ENCODE measurements at places on chromosomes 7 and 10.

- DNase-seq, result no peak
These were observed 174.6 kb upstream of the KLF6 start for GRCh38 chr10:3959370-3960325.

GRCh38 chr7:100893318-100893895 is 2.3 kb downstream of the ACHE start:
- DNase-seq, result no peak

GRCh38 chr7:19116121-19117090 is 1.0 kb downstream of the TWIST1 start:
- DNase-seq, result no peak

- DNase-seq, result no peak
These were observed 65.9 kb downstream of the CLIP2 start for GRCh38 chr7:74355091-74355490.

DNA sequence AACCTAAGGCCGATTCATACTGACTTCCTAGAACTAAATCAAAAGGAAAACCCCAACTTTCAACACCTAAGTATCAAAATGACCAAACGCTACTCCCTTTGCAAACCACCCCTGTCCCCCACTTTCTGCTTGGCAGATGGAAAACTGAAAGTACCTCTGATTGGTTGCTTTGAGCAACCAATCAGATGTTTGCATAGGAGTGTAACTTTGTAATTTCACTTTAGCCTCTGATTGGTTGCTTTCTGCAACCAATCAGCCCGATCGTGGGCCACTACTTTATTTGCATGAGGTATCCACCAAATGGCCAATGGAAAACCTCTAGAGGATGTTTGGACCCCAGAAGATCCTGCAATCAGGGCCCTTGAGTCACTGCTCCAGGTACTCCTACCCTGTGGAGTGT is 12.3 kb upstream of the SNX10 start:
- no peak for DNase-seq

- peak; percentile 68 for DNase-seq
These were observed 5.0 kb upstream of the ANKRD61 start for GRCh38 chr7:6026011-6026819.

DNA sequence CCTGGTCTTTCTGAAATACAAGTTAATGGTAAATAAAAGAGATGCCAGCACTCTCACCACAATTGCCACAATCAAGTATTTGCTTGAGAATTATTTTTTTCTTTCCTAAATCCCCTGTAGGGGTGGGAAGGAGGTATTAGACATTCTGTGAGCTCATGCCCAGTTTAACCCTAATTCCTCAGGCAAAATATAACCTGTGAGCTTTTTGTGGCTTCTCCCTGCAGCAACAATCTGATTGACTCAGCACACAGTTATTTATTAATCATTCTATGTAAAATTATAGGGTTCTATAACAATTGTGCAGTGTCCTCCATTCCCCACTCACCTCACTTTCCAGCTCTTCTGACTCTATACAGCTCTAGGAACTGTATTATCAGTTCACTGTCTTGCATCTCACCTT is 66.3 kb downstream of the GLI3 start:
- no peak for DNase-seq

DNA sequence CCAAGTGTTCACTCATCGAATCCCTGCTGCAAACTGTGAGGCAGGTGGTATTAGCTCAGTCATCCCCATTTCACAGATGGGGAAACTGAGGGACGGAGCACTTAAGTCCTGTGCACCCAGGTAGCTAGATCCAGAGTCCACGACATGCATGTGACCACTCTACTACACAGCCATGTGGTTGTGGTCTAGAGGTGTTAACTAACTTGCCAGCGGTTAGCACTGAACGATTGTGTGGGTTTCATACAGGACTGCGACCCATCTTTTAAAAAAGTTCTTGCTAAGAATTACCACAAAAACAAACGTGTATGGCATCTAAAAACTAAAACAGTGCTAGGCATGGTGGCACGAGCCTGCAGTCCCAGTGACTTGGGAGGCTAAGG is 16.1 kb upstream of the ABCC2 start:
- DNase-seq, result no peak

DNA sequence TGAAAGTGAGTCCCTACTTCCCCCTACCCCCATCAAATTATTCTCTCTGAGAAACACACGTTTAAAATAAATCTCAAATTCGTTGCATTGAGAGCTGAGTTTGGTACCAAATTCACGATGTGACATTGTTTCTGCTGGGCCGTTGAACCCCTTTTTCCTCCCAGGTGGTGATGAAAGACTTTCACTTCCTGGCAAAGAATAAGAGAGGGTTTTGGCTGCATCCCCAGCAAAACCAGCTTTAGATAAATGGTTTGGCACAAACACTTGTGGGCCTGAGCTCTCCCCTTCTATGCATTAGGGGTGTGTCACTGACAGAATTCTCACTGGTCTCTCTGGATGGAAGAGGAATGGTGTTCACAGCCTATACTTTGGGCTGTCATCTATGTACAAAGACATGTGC is 8.8 kb upstream of the DNTT start:
- DNase-seq, result no peak

DNA sequence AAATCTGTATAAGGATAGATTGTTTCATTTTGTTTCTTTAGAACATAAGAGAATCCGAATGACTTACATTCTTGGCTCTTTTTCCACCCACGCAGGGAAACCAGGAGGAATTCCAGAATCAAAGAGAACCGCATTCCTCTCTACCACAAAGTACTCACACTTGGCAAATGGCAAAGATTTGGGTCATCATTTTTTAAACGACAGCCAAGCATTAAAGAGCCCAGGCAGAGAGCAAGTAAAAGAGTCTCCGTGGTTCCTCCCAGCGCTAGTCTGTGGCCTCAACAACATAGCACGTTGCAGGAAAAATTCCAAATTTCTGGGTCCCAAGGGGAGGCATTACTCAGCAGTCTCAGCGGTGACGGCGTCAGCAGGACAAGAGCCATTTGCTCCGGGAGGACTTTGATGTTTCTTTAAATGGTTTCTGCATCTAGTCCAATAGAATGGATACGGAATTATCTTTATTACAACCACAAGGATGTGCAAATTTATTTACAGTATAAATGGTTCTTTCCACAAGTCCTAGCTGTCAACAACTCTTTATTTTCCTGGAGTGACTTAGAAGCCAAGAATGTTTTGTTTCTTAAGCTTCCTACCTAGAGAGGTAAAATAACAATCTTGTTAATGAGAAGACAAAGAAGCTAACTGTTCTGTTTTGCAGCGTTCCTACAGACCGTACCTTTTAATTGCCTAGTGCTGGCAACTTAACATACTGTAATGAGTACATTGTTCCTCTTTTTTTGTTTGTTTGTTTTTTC is 232.5 kb downstream of the SKIDA1 start:
- no peak for DNase-seq

GRCh38 chr10:46541017-46541661 is 15.3 kb downstream of the GPRIN2 start:
- no peak for DNase-seq

GRCh38 chr10:60801522-60801921 is 23.2 kb downstream of the CDK1 start:
- DNase-seq, result no peak

GRCh38 chr10:75170215-75170614 is 40.4 kb upstream of the VDAC2 start:
- no peak for DNase-seq

GRCh38 chr7:13639396-13639795 is 350.1 kb downstream of the ETV1 start:
- no peak for DNase-seq

- DNase-seq, result no peak
These were observed 143.4 kb upstream of the LSM8 start for GRCh38 chr7:118040562-118040961.

- no peak for DNase-seq
These were observed 70.1 kb downstream of the IMMP2L start for GRCh38 chr7:111492234-111492633.

GRCh38 chr10:110775020-110775375 is 96.7 kb upstream of the PDCD4 start:
- no peak for DNase-seq

GRCh38 chr10:111100198-111100597 is 23.4 kb downstream of the ADRA2A start:
- DNase-seq, result no peak

DNA sequence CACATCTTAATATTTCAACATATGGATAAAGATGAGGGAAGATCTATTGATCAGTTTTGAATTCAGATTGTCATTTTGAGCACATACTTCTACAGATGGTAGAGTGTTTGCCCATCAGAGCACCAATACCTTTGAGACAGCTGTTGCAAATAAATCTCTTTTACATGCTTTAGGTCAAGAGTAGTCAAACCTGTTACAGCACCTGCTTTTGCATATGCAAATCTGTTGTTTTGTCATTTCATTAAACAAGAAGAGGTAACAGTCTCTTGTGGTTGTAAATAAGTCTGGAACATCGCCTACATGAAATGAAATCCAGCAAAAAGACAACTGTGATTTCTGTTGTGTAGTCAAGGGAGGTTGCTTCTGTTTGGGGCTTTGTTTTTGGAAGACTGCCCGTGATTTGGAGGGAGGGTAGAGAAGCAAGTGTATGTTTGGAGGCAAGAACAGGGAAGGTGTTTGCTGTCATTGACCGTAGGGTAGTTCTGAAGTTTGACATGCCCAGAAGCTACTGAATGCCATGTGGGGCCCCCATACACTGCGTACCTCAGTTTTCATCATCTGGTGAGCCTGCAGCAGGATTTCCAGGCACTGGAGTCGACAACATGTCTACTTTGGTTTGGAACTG is 233.6 kb upstream of the PPP1R3A start:
- no peak for DNase-seq

DNA sequence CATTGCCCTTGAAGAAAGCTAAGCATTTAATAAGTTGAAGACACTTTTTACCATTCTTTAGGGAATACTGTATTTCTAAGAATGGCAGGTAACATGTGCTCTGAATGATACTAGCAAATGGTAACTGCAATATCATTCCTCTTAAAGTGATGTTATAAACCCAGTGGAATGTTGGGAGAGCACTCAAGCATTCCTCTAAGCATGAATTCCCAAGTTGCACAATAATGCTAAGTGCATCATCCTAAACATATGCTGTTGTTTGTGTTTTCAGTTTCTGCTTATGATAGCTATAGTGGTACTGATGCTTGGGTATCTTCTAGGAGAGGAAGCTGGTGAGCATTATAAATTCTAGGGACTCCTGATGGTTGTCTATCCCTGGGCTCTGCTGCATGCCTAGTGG is 673.9 kb downstream of the PHTF2 start:
- DNase-seq, result no peak

DNA sequence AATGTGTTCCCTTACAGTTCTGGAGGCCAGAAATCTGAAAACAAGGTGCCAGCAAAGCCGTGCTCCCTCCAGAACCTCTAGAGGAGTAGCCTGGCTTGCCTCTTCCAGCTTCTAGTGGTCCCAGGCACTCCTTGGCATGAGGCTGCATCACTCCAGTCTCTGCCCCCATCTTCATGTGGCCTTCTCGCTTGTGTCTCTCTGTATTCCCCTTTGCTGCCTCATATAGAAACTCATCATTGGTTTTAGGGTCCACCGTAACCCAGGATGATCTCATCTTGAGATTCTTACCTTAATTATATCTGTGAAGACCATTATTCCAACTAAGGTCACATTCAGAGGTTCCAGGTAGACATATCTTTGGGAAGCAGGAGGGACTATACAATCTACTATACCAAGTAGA is 182.4 kb downstream of the SKIDA1 start:
- no peak for DNase-seq

DNA sequence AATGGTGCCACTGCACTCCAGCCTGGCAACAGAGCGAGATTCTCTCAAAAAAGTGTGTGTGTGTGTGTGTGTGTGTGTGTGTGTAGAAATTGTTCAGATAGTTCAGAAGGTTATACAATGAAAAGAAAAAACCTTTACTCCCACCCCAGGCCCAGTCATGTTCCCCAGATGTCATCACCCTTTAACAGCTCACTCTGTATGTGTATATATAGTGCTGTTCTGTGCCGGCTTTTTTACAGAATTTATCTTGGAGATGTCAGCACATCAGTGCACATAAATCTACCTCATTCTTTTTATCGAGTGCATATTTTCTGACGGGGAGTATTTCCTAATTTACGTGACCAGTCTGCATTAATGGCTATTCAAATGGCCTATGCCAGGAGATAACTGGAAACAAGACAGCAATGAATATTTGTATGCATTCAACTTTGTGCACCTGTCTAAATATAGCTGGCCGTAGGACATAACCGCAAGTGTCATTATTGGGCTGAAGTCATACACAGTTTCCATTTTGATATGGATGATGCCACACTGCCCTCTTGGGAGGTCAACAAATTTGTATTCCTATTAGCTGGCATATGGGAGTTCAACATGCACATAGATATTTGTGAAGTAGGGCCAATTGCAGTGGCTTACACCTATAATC is 11.7 kb downstream of the NIPSNAP2 start:
- no peak for DNase-seq

- DNase-seq, result no peak
These were observed 276.5 kb upstream of the TEX47 start for GRCh38 chr7:89072081-89072480.

GRCh38 chr7:143355450-143356385 is 6.8 kb downstream of the FAM131B start:
- no peak for DNase-seq

DNA sequence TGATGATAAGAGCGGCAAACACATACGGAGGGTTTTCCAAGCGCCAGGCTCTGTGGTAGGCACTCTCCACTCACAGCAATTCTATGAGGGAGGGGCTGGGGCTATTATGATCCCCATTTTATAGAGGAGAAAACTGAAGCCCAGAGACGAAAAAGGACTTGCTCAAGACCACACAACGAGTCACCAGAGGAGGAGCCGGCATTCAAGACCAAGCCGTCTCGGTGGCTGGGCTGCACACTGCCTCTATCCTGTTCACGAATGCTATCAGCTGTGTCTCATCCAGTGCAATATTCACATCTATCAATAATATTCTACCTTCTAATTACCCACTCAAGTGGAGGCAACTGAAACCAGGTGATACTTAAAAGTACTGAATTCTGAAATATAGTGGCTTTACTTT is 67.8 kb upstream of the NMT2 start:
- DNase-seq, result no peak

- DNase-seq, result no peak
These were observed 496 bp downstream of the BRI3 start for GRCh38 chr7:98281757-98282606.

GRCh38 chr7:155002411-155003091 is 373 bp downstream of the PAXIP1 start:
- peak; percentile 14 for DNase-seq

GRCh38 chr10:10364902-10365301 is 652.8 kb upstream of the CELF2 start:
- no peak for DNase-seq

DNA sequence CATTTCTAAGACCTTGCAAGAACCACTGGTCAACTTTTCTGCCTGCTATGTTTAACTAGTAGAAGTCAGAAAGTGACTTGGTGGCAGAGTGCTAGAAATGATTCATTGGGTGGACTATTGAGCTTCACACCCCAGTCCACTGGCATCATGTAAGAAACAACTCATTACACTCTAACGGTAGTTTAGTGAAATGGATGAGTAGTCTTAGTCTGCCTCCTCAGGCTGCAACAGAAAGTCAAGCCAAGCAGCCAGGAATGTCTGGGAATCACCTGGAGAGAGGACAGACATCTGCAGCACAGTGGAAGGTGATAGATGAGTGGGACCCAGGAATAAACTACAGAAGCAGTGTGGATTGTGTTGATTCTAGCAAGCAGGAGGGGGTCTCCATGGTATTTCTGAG is 125.4 kb downstream of the AUTS2 start:
- DNase-seq, result no peak

GRCh38 chr10:103543617-103544525 is 50.4 kb downstream of the NEURL1 start:
- no peak for DNase-seq

GRCh38 chr7:106062006-106062405 is 50.1 kb downstream of the SYPL1 start:
- DNase-seq, result no peak

Measured in memory B cell (primary cell).